Aorta (tissue), 5 donors: ENCODE measurements at places on chromosomes 6 and 20. TPM values are rescaled to one million over a fixed set of nuclear protein-coding genes. Genes with fewer than 3 reads are reported as not detected.

DNA sequence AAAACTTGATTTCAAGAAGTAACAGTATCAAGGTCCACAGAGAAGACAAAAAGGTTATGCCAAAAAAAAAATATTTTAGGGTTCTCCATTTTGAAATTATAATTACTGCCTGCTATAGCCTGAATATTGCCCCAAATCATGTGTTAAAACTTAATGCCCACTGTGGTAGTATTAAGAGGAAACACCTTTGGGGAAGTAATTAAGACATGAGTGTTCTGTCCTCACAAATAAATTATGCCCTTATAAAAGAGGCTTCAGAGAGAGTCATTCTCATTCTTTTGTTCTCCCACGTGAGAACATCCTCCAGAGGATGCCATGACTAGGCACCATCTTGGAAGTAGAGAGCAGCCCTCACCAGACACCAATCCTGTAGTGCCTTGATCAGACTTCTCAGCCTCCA is 66.2 kb downstream of the GMDS start:
- DNase-seq = no peak

- no peak for DNase-seq
Observed at GRCh38 chr6:45746046-45746445, 269.6 kb downstream of the CLIC5 start.

DNA sequence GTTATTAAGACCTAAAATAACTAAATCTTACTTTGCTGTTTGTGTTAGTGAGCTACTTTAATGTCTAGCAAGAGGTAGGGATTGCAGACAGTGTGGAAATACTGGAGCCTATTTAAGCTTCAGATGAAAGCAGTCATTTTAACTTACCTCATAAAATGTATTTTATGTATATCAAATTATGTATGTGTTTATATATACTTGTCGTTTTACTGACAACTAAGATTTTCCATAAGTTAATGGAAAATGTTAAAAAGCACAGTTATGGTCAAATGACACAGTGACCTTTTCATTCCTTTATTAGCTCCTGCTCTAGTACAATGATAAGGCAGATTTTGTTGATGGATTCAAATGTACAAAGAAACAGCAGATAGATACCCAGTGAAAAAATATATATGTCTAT is 34.6 kb downstream of the QKI start:
- DNase-seq = no peak

- DNase-seq = no peak
Observed at GRCh38 chr20:31816221-31816620, 2.9 kb upstream of the MYLK2 start.

DNA sequence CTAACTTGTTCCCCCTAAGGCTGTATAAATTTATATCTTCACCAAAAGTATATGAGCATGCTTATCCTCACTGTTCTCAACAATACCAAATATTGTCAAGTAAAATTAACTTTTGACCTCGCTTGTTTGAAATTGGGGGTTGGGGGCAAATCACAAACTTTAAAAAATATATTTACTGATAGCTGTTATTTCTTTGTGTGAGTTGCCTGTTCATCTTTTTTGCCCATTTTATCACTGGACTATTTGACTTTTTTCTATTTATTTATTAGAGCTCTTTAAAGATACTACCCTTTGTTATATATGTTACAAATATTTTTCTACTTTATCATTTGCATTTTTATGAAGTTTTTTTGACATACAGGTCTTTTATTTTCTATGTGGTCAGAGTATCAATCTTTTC is 187.7 kb downstream of the ZDHHC14 start:
- no peak for DNase-seq

GRCh38 chr6:104486035-104486434 is 373.7 kb downstream of the HACE1 start:
- no peak for DNase-seq

DNA sequence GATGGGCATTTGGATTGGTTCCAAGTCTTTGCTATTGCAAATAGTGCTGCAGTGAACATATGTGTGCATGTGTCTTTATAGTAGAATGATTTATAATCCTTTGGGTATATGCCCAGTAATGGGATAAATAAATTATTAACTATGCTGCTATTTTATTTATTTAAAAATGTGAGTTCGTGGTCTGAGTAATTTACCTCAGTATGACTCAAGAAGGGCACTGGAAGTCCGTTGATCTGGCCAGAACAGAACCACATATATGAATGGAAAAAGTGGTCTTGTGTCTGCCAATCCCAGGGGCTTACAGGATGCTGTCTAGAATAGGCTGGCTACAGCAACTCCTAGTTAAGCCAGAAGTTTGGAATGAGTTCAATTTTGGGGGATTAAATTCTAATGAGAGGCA is 27.6 kb upstream of the HLA-C start:
- DNase-seq = no peak

Gene GPX5
- total RNA-seq = not detected

Gene DXO
- 20.5 TPM for total RNA-seq

Gene LHFPL5
- total RNA-seq = not detected

Gene BLCAP
- total RNA-seq = 68.7 TPM
